ENCODE measurements at places on chromosomes 5 and 9.
A peak's percentile ranks its signal among the peaks of the same experiment; 100 is the strongest.

DNA sequence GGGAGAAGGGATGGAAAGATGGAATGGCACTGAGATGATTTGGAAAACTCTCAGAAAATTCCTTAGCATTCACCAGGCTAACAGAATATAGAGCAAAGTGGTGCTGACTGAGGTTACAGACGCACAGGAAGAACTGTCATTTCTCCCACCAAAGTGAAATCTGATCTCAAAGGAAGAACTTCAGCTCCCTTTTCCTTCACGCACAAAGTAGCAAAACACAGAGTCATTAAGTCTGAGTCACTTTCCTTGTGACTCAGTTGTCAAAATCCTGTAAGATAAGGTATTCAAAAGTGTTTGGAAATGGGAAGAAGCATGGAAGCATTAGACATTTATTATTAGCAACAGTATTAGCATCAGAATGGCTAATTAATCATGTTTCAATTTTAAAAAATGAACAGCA, 11.7 kb downstream of the MPDZ start:
- peak; percentile 79 for DNase-seq

DNA sequence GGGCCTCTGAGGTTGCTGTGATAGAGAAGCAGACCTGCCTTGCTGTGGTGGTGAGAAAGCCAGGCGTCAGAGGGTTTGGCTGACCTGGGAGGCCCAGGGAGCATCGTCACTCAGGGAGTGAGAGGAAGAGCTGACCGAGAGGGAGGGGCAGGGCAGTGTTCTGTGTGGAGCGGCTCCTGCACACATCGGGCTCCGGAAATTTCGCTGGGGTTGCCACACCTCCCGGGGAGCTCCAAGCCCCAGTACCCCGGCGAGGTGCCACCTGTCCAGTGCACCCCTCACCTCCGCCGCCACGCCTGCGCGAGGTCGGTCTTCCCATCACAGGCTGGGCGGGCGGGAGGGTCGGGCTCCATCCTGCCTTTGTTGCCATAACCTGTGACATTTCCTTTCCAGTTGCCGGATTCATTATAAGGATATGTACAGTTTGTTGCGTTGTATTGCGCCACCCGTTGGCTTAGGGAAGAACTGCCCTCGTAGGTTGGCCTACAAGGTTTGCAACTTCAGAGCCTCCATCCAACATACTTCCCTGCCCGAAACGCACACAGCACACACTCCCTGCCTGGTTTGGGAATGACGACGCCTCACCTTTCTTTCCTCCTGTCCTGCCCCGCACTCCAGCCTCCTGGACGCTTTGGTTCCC, 223.2 kb downstream of the CACNA1B start:
- DNase-seq: no peak

- no peak for DNase-seq
Observed at GRCh38 chr9:130658893-130659698, 5.3 kb upstream of the PRDM12 start.

DNA sequence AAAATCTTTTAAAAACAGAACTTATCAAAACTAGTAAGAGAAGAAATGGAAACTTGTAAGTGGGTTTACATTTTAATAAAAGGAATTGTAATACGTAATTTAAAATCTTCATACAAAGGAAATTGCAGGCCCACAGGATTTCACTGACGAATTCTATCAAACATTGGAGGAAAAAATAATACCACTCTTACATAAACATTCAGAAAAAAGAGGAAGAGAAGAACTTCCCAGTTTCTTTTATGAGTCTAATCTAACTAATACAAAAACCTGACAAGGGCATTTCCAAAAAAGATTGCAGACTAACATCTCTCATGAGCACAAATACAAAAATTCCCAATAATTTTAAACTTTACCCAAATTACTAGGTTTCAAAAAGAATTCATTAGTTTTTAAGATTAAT, 149.0 kb downstream of the RANBP17 start:
- DNase-seq: no peak

DNA sequence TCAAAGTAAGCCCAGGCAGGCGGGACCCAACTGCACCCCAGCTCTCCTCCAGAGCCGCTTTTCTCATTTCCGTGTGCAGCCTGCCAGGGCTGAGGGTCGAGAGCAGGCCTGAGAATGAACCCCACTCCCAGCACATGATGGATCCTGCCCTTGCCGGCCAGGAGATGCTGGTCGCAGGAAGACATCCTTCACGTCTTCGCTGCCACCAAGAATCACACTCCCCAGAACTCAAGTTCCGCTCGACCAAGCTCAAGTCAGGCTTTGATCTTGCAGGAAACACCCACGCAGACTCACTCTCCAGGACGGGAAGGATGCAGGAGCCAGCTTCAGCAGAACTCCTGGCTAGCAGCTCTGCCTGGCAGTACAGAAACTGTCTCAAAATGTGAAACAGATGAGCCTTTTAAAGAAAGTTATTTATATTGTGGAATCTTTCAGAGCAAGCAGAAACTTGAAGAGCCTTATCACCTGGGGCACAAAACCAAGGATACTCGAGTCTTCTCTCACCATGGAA, 102.4 kb downstream of the ROR2 start:
- no peak for DNase-seq

DNA sequence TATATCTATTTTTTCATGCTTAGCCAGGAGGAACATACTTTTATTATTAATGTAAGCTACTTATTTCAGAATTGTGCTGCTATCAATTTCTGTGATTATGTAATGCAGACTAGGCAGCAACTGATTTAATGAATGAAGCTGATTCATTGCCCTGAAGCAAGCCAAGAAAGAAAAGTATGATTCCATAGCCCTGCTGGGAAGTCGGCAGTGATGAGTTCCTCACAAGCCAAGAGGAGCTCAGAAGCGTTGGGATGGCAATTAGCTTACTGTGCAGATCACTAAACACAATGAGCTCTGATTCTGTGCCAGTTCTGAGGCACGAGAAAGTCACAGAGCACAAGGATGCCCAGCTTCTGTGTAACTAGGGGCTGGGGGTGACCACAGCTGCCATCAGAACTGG, 254.3 kb upstream of the KLF9 start:
- DNase-seq: no peak

- DNase-seq: peak; percentile 2
Observed at GRCh38 chr9:237858-238345, 23.2 kb downstream of the DOCK8 start.

DNA sequence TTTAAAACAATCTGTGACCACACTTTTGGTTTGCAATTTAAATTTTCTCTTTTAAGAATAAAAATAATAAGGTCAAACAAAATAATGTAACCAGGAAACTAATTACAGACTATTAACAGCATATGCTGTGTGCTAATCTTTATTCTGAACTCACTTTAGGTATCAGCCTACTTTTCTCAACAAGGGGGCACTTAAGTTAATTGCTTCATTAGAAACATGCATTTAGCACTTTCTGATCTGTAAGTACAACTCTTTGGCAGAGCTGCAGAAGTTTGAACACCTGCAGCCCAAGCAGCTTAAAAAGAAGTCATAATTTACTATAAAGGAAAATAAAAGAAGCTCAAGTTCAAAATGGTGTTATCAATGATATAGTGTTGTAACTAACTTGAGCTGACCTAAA, 21.7 kb downstream of the XRCC4 start:
- no peak for DNase-seq

- DNase-seq: no peak
Observed at GRCh38 chr5:37735649-37736347, 104.0 kb downstream of the GDNF start.

DNA sequence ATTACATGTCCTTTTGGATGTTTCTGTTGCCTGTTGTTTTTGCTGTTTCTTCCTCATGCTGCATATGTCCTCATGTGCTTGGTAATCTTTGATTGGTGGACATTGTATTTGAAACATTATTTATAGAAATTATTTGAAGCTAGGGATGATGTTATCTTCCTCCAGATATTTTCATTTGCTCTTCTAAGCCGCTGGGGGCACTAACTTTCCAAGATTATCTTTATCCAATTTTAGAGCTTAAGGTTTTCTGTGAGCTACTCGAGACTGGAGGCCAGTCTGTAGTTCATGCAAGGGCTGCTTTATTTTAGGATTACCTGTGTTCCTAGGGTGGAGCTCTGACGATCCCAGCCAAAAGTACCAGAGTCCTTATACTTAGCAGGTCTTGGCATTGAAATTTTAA, 40.9 kb downstream of the STX17 start:
- no peak for DNase-seq

GRCh38 chr9:83061990-83062650, 822 bp downstream of the RASEF start:
- peak; percentile 24 for DNase-seq

DNA sequence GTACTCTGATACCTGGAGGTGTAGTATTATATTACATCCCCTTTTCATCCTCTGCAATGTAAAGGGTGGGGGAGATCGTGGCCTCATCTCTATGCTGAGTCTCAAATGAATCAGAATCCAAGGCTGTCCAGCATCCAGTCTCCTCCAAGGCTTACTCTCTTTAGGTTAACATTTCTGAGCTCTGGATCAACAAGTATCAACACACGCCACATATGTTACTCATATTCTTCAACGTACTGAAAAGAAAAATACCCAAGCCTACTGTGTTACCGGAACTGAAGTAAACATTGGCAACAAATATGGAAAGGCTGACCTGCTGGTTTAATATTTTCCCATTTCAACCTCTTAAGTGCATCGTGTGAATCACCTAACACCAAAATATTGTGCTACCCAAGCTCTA, 241.8 kb downstream of the GAS1 start:
- DNase-seq: no peak

DNA sequence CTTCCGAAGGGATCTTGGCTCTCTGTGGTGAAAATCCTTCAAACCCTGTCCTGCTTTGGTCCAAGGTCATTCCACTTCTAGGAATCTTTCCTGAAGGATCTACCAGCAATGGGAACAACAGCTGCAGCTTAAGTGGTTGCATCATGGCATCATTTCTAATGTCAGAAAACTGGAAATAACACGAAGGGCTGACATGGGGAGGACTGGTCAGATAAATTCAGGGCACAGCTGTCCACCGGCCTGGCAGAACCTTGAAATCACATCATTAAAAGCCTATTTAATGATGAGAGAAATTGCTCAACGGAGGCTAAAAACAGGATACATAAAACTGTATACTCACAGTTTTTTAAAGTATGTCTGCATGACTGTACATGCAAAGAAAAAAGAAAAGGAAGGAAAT, 28.3 kb downstream of the OLFML2A start:
- no peak for DNase-seq

DNA sequence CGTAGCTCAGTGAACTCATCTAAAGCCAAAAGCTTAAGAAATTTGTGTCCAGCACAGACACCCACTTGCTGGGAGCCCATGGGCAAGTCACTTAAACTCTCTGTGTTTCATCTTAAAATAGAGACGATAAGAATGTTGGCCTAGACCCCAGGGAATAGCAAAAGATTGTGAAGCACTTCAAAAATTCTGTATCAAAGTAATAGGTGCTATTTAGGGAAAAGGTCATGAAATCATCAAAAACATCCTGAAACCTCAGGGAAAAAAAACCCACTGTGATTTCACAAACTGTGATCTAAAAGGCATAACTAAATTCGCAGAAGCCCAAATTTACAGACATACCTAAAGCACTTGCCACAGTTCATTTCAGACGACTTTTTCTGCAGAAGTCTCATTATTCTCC, 278.3 kb downstream of the NR2F1-AS1 start:
- DNase-seq: no peak

DNA sequence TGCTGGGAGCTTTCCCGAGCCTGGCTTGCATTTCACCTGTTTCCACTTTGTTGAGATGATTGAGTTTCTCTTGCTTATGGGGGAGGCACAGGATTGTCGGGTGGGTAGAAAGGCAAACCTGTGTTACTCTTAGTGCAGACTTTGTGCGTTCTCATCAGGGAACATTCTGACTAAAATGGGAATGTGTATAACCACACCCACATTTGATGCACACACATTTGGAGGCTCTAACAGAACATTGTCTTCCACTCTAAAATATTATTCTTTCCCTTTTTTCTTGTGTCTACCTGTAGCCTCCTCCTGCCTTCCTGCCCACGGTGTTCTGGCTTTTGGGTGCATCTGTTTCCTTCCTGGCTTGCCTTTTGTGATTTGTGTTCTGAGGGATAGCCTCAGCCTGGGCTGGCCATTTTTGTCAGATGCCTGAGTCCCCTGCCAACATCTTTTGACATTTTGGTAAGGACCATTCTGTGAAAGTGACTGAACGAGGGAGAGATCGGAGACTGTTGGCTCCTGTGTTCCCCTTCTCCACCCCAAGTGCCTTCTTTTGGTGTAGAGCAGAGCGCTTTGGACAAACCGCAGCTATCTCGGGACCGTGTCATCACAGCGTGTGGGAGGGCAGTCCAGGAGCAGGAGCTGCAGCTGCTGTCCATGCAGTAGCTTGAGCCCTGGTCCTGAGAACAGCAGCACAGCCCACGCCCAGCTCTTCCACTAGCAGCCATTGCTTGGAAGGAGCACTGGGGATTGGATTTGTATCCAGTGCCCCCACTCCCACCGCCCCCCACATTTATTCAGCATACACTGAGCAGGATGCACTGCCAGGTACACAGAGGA, 101.4 kb downstream of the ARHGAP26 start:
- DNase-seq: no peak

- DNase-seq: no peak
Observed at GRCh38 chr5:170617533-170618490, 114.0 kb downstream of the KCNIP1 start.

DNA sequence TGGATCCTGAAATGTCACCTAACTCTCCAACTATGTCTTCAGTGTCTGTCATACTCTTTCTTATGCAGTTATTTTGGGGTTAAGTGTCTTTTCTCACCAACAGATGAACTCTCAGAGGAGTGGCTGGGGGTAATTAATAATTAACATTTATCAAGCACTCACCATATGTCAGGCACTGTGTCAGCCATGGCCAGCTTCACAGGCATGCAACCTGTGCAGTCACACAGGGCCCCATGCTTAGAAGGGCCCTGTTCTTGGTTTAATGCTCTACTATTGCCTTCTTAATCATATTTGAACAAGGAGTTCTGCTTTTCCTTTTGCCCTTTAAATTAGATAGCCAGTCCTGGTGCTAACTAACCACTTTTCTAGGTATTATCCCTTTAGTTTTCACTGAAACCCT, 3.4 kb upstream of the GRPEL2 start:
- DNase-seq: no peak

DNA sequence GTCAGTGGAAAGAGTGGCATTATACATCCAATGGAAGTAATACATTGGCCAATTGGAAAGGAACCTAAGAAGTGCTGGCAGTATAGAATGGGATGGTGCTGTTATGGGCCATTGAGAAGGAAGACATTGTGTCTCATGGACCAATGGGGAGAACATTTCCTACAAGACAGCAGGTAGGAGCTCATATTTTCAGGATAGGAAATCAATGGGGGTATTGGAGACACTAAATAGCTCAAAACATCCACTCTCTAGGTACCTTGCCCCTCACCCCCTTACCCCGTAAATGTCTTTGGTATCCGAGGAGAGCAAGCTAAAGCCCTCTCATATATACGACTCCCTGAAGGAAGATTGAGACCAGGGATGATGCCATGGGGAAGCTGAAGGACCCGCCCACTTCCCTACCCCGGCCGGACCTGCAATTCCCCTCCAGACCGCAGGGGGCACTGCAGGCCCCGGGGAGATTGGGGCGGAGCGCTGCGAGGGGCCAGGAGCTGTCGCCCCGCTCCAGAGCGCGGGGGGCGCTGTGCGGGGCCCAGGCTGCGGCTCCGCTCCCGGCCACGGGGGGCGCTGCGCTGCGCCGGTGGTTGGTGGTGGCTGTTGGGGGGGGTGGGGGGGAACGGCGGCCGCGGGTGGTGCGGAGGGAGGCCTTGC, at the start of gene KDM3B:
Gene KDM3B, plus strand, starts transcription at position 615 of the 651 bp plus-strand sequence. CDS start 111 bp downstream, outside the sequence.
- DNase-seq: peak; percentile 78

- DNase-seq: peak; percentile 54
Observed at GRCh38 chr9:112112941-112113681, 62.0 kb downstream of the SUSD1 start.

GRCh38 chr5:123844873-123845272, 332.9 kb downstream of the CSNK1G3 start:
- DNase-seq: no peak

- peak; percentile 60 for DNase-seq
Observed at GRCh38 chr5:147384346-147385193, 125.3 kb downstream of the DPYSL3 start.
